ENCODE measurements at places on chromosomes 12 and 14.

- no peak for DNase-seq
These were observed 25.0 kb upstream of the NR1H4 start for GRCh38 chr12:100448656-100449055.

DNA sequence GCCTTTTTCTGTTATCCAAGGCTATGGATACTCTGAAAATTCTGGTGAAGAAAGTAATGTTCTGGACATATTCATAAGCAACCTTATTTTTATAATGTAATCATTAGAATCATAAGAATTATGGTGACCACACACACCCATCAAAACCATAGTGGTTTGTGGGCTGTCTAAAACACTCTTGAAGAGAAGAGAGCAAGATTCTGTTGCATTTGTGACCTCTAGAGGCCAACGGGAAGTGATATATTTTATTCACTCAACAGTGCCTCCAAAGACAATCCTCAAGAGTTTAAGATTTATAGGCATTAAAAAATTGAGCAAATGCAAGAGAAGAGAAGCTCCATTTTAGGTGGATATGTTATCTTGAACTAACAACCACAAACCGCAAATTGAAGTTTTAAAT, 68.5 kb upstream of the LGR5 start:
- no peak for DNase-seq

DNA sequence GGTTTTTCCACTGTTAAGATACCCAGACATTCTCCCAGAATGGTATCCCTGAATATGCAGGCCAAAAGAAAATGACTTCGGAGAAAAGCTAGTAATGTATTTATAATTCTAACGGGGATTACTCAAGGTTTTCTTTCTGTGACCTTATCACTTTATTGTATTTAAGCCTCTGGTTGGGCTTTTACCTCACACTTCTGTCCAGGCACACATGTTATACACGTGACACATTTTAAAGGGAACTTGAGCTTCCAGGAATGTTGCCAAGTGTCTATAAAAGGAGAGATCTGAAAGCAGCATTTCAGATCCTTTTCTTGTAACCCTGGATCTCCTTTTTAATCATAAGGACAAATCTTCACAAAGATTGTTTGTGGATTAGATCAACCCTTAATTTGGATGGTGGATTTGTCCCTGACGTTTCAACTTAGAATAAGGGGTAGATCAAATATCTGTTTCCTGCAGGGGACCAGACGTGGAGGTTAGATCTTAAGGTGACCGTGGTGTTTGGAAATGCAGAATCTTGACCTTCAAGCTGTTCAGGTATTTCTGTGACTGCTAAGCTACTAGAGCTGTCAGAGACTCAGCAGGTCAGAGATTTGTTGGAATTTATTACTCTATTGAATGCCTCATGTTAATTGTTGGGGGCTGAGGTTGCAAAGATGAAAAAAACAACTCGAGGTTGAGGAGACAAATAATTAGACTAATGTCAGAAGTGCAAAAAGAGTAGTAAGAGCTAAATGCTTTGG, 1.5 kb downstream of the CIPC start:
- no peak for DNase-seq

DNA sequence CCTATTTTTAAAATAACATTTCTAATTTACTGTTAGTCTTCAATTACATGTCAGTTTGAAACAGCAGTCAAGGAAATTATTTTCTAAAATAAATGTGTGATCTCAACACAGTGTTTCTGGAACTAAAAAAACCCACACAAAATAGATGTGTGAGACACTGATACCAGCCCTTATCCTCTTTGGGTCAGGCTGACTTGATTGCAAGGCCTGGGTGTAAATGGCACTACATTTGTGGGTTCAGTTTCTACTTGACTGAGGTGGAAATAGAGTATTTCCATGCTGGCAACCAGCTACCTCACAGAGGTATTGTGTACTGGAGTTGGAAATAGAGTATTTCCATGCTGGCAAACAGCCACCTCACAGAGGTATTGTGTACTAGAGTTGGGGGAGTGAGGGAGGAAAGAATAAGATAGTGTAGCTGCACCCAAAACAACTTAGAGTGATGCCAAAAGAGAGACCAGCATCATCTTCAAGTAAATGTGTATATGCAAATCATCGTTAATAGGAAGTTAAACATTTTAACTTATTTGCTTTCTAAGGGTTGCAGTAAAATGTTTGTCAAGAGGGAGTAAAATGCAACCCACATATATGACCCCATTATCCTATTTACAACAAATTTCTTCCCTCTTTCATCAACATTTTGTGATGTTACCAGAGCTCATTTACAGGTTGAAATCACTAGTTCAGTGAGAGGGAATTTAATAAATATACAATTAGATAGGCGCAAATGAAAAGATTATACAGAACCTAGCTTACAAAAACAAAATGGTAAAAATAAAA, 10.7 kb upstream of the LYZ start:
- no peak for DNase-seq

DNA sequence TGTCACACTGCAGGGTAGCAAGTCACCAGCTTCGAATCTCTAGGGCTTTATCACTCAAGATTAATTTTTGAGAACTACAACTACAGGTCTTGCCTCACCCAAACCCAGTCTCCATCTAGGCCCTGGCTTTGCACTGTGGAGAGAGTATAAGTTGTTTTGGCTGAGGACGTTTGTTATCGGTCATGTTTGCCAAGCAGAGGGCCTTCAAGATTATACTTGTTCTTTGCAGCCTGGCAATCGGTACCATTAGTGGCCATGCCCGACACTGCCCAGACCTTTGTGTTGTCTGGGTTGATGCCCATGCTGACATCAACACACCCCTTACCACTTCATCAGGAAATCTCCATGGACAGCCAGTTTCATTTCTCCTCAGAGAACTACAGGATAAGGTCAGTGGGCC, 25.7 kb downstream of the ARG2 start:
- DNase-seq = no peak

- no peak for DNase-seq
These were observed 10.4 kb upstream of the DCD start for GRCh38 chr12:54658306-54659264.

GRCh38 chr12:77362509-77363210, 297.3 kb upstream of the E2F7 start:
- no peak for DNase-seq

DNA sequence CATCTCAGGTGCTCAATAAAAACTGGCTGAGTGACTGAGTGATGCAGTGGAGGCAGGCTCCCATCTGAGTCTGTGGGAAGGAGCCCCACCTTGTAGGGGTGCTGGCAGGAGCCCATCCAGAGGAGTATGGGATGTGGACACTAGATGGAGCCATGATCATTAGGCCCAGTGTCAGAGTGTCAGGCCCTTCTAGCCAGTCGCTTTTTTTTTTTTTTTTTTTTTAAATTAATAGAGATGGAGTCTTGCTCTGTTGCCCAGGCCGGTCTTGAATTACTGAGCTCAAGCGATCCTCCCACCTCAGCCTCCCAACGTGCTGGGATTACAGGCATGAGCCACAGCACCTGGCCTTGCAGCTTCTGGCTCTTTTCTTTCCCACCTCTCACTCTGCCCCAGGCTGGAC, 11.5 kb downstream of the RITA1 start:
- DNase-seq = no peak

DNA sequence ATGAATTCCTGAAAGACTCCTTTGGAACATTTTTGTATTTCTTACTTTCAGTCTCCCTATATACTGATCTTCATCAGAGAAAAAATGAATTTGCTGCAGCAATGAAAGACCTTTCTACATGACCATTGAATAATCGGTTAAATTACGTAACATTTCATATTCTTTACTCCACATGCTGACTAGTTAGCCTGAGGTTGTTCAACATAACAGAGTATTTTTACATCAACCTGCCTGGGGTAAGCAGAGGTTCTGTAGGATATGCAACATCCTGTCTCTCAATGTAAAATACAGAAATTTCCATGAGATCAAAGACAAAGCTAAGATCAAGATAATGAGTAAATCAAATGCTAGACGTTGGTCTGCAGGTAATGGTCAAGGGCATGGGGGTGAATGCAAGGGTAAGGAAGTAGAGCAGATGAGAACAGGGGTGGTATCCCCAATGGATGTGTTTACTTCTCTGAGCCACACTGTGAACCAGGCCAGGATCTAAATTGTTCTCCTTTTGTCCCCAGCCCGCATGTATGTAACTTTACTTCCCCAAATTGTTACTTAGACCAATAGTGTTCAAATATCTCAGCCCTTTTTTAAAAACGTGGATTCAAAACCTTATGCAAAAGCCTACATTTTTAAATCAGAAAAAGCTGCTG, 45.4 kb downstream of the DUSP6 start:
- no peak for DNase-seq

DNA sequence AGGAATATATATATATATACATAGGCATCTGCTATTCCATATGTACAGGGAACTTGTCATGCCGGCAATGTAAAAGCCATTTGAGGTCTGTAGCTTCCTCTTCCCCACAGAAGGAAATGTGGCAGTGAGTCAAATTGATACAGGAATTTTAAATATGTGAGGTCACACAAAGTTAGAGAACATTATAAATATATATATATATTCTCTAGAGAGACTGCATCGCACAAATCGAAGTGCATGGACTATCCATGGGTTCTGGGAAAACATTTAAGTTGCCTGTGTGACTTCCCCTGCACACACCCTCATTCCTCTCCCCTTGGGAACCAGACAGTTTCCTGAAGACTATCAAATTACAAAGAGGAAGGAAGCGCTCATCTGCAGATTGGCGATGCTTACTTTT, 100.9 kb upstream of the CCDC91 start:
- no peak for DNase-seq

DNA sequence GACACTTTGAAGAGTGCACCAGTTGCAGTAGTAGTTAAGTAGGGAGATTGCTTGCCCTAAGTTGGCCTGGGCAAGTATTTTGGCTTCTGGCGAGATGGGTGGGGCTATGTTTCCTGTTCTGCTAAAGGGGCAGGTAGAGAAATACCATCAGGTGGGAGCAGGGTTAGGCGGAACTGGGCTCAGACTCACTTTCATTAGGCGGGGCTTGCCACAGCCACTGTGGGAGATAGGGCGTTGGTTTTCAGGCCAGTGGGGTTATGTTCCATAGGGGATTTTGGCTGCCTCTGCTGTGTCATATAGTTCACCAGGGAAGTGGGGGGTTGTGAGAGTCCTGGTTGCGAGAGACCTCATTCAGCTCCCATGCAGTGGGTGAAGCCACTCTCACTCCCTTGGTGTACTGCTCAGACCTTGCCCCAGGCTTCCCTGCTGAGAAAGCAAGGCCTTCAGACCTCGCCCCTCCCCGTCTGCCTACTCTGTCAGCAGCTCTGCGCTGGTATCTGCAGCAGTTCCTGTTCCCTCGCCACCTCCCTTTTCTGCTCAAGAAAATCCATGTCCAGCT, 43.3 kb downstream of the AEBP2 start:
- peak; percentile 24 for DNase-seq

DNA sequence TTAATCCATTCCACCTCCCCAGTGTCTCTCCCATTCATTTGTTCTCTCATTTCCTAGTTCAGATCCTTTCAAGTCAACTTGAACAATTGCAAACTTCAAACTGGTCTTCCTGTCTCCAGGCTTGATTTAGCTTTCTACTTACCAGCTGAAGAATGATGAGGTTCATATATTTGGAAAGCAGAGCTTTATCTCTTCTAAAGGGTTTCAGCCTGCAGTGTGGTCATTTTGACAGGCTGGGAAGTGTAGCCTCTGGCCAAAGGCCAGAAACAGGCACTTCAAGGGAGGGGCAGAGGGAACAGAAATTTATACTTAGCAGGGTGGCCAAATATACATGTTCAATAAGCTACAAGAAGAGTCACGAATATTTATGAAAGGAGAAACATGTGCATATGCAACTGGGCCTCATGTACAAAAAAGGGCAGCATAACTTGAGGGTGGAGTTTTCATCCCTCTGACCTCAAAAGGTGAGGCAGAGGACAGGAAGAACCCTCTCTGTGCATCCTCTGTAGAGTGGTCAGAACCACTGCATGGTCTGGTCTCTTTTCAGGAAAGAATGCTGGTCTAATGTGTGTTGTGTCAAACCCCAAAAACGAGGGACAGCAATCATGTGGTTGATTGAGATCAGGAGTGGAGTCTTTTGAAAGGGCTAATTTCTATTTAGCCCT, 34.0 kb upstream of the HECTD1 start:
- no peak for DNase-seq

DNA sequence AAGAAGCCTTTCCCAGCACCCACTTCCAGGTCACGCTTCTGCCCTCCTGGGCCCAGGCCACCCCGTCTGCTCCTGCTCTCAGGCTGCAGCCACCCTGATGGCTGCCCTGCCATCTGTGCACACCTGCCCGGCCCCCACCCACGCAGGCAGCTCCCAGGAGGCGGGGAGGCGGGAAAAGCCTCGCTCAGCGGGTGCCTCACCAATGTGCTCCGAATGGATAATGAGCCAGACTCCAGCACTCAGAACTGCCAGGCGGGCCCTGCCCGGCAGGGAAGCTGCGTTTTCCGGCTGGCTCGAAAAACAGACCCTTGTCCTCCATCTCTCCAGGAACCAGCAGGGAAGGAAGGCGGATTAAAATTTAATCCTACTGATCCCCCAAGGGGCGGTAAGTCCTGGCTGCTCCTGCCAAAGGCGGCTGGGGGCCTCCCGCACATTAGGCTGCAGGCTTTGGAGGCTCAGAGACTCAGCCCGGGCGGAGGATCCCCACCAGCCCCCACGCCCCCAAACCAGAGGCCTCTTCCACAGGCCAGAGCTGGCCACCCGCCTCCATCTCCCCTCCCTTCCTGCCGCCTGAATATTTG, 104.0 kb downstream of the NCOR2 start:
- DNase-seq = no peak

DNA sequence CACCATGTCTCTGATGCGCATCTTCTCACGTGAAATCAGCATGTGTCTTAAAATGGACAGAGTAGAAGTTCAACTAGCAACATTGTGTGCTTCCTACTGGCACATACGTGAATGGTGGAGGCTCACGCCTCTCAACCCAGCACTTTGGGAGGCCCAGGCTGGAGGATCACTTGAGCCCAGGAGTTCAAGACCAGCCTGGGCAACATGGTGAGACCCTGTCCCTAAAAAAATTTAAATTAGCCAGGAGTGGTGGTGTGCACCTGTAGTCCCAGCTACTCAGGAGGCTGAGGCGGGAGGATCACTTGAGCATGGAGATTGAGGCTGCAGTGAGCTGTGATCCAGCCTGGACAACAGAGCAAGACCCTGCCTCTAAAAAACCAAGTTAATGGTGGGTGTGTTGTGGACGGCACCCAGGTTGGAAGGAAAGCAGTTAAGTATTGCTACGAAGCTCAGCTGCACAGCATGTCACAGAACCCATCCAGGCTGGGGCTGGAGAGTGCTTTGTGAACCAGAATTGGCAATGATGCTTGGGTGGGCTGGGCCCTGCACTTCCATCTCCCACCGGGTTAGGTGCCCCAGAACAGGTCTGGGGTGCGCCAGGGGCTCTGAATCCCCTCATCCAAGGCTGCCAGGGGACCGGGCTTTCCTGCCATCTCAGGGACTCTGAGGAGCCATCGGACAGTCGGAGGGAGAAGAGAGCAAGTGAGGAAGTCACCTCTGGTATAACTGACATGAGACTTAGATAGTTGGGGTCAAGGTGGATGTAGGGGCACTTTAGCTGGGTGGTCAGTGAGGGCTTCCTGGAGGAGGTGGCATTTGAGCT, 33.0 kb upstream of the ULK1 start:
- no peak for DNase-seq

All from stimulated activated CD8-positive, alpha-beta memory T cell treated with anti-CD3 and anti-CD28 coated beads, Interleukin-7, amount 100 ng/mL, for 4 hours (primary cell).